Stimulated activated CD4-positive, alpha-beta T cell treated with anti-CD3 and anti-CD28 coated beads, Interleukin-4, amount 100 ng/mL, for 1 hour (primary cell): ENCODE measurements at places on chromosomes 5 and 9.
A peak's percentile ranks its signal among the peaks of the same experiment; 100 is the strongest.

DNA sequence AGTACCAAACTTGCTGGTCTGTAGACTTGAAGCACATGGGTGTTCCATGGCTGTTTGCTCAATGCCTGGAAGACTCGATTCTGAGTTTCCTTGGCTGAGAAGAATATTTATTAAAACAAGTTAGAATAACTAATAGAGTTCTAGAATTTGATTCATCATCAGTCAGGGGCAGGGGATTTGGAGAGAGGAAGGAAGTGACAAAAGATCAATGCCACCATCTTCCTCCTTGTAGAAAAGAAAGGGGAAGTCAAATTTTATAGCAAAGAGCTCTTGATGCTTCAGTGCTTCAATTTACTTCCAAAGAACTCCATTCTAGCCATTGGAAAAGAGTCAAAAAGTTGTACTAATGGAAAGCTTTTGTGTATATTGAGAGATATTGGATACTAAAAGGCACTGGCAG lies 236.3 kb downstream of the MCTP1 start:
- no peak for DNase-seq

DNA sequence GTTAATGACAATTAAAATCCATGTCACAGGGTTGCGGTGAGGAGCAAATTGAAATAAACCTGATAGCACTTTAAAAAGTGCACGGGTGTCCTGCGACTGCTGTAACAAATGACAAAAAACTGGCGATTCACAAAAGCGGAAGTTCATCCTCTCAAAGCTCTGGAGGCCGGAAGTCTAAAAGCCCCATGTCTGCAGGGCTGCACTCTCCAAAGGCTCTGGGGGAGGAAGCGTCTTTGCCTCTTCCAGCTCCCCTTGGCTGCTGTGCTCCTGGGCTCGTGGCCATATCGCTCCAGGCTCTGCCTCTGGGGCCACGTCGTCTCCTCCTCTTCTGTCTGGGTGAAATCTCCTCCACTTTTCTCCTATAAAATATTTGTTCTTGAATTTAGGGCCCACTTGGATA lies 273.9 kb upstream of the IRX2 start:
- DNase-seq: no peak

DNA sequence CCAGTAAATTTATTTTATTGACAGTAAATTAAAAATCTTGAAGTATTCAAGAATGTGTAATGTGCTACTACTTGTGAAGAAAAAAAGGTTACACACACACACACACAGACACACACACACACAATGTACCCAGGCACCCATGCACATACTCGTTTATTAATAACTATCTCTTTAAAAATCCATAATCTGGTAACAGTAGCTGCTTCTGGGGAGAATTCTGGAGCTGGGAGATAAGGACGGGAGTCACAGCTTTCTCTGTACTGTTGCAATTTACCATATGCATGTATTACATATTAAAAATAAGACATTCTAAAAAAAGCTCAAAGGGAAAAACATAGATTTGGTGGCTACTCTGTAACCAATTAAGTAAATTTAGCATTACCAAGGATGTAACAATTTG lies 7.9 kb upstream of the C1QTNF2 start:
- no peak for DNase-seq

DNA sequence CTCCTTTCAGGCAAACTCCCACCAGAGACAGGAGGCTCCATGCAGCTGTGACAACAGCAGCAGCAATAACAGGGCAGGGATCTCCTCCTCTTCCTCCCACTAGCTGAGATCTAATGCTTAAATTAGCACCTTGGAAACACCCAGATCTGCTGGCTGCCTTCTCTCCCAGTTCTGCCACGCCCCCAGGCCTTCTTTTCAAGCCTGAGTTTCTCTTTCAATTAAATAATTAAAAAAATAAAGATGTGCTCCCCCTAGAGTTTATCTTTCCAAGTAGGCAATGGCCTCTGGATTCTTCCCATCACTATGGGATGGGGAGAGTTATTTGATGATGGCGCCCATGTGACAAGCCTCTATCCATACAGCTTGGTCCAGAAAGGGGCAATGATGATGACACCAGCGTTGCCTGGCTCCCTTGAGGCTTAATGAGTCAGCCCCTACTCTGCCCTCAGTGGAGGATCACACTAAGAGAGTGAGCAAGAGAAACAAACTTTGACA lies 3.8 kb downstream of the FAM219A start:
- peak; percentile 9 for DNase-seq

GRCh38 chr9:69949396-69949795 lies 94.3 kb upstream of the MAMDC2 start:
- DNase-seq: no peak

DNA sequence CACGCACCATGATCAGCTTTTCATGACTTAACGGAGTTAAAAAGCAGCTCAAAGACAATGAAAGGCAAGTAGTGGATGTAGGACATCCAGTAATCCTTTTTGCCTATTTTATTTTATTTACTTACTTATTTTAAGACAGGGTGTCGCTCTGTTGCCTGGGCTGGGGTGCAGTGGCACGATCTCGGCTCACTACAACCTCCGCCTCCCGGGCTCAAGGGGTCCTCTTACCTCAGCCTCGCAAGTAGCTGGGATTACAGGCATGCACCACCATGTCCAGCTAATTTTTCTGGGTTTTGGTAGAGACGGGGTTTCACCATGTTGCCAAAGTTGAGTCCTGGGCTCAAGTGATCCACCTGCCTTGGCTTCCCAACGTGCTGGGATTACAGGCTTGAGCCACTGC lies 148.9 kb downstream of the DAB2IP start:
- DNase-seq: no peak

DNA sequence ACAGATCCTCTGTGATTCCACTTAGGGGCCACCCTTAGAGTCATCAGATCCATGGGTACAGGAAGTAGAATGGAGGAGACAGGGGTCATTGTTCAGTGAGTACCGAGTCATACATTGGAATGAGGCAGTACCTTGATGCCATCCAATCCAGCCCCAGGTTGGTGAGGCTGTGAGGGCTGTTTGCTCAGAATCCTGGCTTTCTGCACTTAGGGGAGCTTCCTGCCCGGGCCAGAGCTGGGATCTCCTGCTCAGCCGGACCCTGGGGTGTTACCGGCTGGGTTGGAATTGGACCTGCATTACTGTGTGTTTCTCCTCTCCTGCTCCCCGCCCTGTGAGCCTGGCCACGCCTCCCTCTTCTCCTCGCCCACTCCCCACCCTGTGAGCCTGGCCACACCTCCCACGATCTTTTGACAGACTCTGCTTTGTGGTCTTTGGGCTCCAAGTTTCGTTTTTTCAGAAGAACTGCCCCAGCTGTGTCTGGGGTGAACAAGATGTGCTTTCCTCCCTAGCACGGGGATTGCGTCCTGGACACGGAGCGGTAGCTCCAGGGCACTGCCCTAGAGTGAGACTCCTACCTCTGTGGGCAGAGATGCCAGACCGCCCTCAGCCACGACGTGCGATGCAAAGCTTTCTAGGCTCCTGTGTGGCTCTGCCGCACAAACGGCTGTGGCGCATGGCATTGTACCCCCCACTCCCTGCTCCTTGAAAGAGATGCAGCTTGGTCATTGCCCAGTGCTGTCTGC lies 15.4 kb downstream of the TRAF2 start:
- DNase-seq: peak; percentile 78

DNA sequence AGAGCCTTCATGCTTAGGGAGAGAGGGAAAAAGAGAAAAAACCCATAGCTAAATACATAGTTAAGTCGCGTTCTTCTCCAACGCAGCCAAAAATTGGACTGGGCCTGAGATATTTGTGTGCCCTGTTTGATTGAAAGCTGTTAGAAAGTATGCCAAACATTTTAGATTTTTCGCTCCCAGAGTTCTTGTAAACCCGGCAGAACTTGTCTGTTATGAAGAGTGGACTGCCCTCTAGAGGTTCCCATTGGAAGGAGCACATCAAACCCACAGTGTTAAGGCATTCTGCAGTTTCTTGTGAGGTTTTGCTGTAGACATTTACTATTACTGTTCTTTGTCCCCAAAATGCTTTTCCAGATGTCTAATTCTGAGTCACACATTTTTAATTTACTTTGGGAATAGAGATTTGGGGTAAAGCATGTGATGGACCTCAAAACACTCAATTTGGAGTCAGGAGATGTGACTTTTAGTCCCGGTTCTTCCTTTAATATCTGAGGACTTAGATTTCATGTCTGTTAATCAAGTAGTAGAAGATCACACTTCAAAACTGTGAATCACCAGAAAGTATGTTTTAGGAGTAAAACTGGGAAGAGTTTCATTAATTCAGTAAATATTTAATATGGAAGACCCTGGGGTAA lies 96.6 kb downstream of the PCSK1 start:
- DNase-seq: peak; percentile 42

- no peak for DNase-seq
These were observed 48.5 kb upstream of the ZNF354A start for GRCh38 chr5:178778919-178779318.

- no peak for DNase-seq
These were observed 1044.2 kb downstream of the TLE4 start for GRCh38 chr9:80615964-80616363.

DNA sequence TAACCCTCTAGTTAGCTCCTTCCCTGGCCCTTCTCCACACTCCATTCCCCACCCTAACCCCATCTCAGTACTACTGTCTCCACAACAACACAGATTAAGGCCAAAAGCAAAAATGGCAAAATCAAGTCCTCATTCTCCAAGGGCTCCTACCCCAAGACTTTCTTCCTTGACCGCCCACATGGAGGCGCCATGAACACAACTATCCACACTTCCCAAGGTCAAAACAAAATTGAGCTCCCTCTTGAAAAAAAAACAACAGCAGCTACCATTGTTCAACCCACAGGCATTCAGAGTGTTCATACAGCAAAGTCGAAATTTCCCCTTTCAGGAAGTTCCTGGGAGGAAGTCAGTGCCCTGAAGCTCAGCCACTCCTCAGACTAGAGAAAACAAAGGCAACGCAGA lies 54.4 kb downstream of the GNAQ start:
- DNase-seq: peak; percentile 40

- no peak for DNase-seq
These were observed 2.7 kb downstream of the RABEPK start for GRCh38 chr9:125202846-125203618.

GRCh38 chr5:176995896-176996767 lies 10.4 kb downstream of the UIMC1 start:
- no peak for DNase-seq

DNA sequence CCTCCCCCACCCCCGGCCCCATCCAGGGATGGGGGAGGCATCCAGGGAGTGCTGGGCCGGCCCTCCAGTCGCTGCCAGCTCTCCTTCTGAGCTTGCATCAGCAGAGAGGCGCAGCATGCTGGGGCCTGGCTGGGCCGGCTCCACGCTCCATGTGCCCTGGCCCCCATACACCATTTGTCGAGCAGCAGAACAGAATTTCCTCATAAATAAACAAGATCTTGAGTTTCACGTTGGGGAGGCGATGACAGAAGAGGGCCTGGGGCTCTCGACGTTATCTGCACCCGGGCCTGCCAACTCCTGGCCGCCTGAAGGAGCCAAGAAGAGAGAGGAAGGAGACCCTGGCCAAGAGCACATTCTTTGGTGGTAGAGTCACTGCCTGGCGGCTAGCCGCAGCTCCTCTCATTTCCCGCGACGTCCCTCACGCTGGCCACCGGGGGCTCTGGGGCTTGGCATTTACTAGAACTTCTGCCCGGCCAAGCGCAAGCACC lies 177.0 kb downstream of the FGF18 start:
- DNase-seq: no peak

DNA sequence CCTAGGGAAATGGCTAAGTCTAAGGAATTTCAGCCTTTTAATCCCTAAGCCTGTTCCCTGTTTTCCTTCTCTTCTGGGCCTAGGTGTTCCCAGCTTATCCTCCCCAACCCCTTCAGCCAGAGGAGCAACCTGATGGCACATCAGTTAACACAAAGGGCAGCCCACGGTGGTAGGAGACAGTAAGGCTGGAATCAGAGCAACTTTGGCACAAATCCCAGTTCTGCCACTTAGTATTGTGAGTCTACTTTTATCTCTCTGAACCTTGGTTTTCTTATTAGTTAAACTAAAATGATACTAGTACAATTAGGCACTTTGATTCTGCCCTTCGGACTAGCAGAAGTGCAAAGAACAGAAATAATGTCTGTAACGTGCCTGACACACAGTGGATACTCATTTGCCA lies 246.8 kb downstream of the SAXO1 start:
- no peak for DNase-seq

- no peak for DNase-seq
These were observed 162.7 kb upstream of the SGCD start for GRCh38 chr5:156164306-156164705.

GRCh38 chr9:10251490-10251889 lies 361.3 kb downstream of the PTPRD start:
- no peak for DNase-seq

DNA sequence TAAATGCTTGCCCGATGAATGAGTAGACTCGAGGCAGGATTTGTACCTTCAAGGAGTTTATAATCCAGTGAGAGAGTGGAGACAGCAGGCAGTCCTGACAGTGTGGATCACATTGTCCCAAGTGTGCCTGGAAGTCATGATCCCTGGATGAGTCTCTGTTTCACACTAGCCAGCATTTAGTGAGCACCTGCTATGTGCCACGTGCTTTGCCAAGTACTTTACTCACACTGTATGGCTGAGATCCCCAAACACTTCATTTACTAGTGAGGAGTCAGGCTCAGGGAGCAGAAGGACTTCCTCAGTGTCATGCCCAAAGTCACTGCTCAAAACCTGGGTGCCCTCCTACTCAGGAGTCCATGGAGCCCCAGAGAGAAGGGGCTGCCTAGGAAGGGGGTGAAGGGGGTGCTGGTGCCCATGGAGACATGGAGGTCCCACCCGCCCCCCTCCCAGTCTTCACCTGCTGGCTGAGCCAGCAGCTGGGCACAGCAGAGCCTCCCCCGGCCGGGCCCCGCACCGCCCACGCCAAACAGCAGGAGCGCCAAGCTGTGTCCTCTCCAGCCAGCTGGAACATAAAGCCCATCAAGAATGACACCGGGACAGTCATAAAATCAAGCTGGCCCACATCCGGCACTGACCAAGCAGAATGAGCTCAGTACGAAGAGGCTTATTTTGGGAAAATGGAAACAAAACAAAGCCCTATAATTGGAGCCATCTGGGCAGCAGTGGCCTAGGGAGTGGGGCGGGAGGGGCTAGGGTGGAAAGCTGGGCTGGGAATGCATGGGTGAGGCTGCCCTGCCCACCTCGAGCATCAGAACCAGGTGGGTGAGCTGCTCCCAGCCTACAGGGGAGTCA lies 10.6 kb downstream of the LAMC3 start:
- DNase-seq: no peak

DNA sequence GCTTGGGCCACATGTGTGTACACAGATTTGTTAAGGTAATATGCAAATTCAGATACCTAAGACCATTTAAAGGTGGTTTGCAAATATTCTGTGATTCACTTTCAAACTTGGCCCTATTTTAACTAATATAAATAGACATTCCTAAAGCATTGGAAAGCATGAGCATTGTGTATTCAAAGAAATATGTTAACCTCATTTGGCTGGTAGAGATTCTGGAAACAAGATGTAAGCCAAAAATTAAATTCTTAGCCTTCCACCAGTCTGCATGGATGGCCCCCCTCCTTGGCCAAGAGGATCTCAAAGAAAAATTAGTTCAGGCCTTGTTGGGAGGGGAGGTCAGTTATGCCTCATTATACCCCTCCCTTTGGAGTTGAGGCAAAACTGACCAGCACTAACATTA lies 38.7 kb upstream of the C6 start:
- DNase-seq: no peak

- no peak for DNase-seq
These were observed 415.9 kb upstream of the KLF4 start for GRCh38 chr9:107905308-107906020.
